Stimulated activated CD4-positive, alpha-beta T cell treated with anti-CD3 and anti-CD28 coated beads, Interleukin-12 subunit alpha, Interleukin-12 subunit beta, amount 100 ng/mL, for 24 hours (primary cell): ENCODE measurements at places on chromosomes 7 and 10.

- DNase-seq: no peak
Measured at GRCh38 chr7:54964136-54964535, 54.7 kb upstream of the EGFR start.

- DNase-seq: no peak
Measured at GRCh38 chr10:99450624-99451498, 20.4 kb upstream of the GOT1 start.

DNA sequence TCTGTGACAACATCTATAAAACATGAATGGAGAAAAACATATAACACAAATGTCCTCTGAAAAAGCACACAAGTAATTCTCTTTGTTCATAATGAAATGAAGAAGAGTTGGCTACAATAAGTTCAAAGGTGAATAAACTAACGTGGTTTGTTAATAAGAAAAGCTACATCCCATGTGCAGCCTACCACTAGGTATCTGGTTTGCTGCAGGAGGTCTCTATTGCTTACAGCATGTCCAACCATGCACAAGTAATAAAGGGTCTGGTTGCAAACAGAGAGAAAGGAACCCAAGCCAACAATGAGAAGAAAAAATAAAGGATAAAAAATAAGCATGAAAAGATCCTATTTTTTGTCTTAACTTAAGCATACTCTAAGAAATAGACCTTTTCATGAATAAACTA lies 139.2 kb downstream of the CHCHD3 start:
- DNase-seq: no peak

- no peak for DNase-seq
Measured at GRCh38 chr7:40498924-40499510, 364.2 kb downstream of the SUGCT start.

DNA sequence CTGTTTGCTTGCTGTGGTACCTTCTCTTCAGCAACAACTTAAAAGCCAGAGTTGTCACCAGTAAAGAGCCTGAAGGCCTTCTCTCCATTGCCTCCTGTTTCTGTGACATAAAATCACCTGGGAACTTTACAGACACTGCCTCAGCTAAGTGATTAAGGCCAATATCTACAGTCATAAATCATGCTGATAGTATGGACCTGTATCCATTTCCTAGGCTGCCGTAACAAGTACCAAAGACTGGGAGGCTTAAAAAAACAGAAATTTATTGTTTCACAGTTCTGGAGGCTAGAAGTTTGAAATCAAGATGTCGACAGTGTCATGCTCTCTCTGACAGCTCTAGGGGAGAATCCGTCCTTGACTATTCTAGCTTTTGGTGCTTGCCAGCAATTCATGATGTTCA lies 108.4 kb upstream of the UNC5B start:
- no peak for DNase-seq

- DNase-seq: no peak
Measured at GRCh38 chr7:30172451-30172850, 37.7 kb downstream of the MTURN start.

GRCh38 chr10:62492012-62492869 lies 118.1 kb downstream of the ZNF365 start:
- no peak for DNase-seq

GRCh38 chr10:3811291-3811870 lies 26.4 kb upstream of the KLF6 start:
- DNase-seq: peak; percentile 43
